Activated CD4-positive, alpha-beta T cell treated with anti-CD3 and anti-CD28 coated beads, Interleukin-2, amount 50 U/mL, for 24 hours (primary cell): ENCODE measurements at places on chromosomes 7 and 10.

GRCh38 chr7:1693991-1694524 is 24.0 kb downstream of the ELFN1 start:
- no peak for DNase-seq

GRCh38 chr10:119832951-119833350 is 39.7 kb downstream of the MCMBP start:
- DNase-seq = no peak

DNA sequence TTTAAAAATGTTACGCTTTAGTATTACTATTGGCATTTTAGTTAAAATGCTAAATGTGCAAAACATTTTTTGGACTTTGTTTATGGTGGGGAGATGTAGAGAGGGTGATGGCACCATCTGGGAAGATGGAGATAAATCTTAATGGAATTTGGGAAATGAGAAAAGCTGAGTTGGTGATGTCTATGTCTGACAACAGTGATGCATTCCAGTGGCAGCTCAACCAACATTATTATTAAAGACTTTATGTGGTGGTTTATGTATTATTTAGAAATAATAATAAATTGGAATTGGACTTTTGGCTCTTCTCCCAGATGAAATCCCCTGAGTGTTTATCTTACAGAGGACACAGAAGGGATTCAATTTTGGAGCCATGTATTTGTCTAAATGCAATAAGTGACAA is 77.6 kb downstream of the SEC23IP start:
- no peak for DNase-seq

- no peak for DNase-seq
Measured at GRCh38 chr10:1477578-1477977, 259.7 kb downstream of the ADARB2 start.

GRCh38 chr7:5050676-5051075 is 5.0 kb downstream of the RBAK start:
- no peak for DNase-seq

DNA sequence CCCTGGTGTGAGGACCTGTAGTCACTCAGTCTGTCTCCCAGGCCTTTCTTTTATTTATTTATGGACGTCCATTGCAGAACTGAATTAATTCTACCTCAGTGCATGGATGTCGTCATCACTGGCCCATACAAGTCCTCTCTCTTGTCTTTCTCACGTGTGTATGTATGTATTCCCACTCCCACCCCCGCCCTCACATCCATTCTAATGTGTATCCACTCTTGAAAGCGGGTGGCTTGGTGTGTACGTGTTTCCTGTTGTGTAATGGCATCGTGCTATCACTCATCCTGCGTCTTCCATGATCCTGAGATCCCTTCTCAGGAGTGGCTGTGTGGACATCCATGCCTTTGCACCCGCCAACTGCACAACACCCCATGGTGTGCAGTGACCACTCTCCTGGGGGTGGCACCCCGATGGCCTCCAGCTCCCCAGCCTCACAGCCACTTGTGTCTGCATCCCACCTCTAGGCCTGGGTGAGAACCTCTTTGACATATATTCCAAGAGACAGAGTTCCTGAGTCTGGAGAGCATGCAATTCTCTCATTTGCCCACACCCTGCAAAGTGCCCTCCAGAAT is 3.0 kb upstream of the AOC1 start:
- DNase-seq = no peak

- no peak for DNase-seq
Measured at GRCh38 chr7:22418251-22419046, 61.5 kb upstream of the RAPGEF5 start.

GRCh38 chr7:158596309-158596708 is 8.7 kb upstream of the PTPRN2 start:
- DNase-seq = no peak

- no peak for DNase-seq
Measured at GRCh38 chr10:133128126-133129070, 31.6 kb upstream of the KNDC1 start.

- DNase-seq = no peak
Measured at GRCh38 chr10:62503872-62504271, 129.7 kb downstream of the ZNF365 start.

- DNase-seq = no peak
Measured at GRCh38 chr7:152664636-152665035, 11.3 kb downstream of the XRCC2 start.

DNA sequence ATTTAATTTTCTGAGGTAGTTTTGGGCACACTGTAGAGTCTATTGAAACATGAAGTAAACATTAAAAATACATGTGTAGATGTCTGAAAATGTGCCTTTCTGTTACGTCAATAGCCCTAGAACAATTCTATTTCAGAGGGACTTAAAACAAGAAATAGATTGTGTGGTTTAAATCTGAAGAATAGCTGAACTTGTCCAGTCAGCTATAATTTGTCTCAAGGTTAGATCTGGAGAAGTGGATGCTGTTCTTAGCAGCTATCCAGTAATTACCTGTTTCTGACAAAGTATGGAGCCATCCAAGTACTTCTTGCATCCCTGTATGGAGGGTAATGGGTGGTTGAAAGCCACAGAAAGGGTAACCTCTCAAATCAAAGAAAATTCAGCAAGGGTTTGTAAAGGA is 92.8 kb downstream of the SEPTIN7 start:
- DNase-seq = no peak

DNA sequence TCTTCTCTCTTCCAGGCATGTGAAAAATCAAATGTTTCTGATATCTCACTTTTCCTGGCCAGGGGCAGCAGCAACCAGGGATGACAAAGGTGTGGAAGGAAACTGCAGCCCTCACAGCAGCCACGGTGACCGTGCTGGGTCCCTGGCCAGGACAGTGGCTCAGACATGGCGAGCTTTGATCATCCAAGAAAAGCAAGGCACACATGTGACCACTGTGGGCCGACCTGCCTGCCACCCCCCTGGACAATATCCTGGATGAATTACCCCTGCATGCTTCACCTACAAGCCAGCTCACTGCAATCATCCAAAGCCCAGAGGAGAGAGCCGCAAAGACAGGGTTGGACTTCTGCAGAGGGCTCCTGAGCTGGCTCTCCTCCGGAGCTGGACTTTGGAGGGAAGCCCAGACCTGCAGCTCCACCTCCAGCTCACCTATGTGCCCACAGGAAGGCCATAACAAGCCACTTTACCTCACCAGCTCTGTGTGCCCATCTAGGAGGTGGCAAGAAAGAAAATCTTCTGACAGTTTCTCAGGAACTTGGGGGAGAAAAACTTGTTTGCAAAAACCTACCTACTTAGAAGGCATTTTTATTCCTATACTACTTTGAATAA is 2.7 kb downstream of the CHST15 start:
- DNase-seq = no peak

DNA sequence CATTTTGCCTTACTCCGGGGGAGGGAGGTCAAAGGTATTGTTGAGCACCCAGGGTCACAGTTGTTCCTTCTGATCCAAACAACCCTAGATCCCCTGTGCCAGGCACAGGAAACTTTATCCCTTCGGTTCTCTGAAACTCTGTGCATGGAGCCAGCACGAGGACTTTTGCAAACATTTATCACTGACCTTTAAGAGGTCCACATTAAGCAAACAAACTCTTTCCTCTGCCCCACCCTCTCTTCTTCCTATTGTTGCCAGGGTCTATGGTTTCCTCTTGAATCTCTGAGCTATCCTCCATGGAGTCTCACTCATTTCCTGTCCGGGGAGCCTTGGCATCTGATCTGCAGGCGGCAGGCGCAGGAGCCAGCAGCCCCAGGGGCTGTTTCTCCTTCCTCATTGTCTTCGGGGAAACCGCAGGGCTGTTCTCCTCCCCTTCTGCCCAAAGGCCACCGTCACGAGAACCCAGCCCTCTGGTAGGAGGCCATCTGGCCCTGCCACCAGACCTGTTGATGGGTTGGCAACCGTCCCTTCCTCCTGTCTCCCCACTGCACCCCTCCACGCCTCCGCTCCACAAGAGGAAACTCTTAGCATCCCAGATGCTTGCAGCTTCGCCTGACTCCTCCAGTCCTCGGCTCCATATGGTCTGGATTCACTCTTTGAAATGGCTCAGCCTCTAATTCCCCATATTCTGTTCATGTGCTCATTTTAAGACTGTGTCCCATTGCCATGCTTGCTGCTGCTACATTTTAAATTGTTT is 327.3 kb upstream of the NRP1 start:
- no peak for DNase-seq

- DNase-seq = no peak
Measured at GRCh38 chr10:69285699-69286098, 7.4 kb downstream of the HK1 start.

GRCh38 chr7:106563466-106564150 is 97.3 kb downstream of the CCDC71L start:
- DNase-seq = no peak

DNA sequence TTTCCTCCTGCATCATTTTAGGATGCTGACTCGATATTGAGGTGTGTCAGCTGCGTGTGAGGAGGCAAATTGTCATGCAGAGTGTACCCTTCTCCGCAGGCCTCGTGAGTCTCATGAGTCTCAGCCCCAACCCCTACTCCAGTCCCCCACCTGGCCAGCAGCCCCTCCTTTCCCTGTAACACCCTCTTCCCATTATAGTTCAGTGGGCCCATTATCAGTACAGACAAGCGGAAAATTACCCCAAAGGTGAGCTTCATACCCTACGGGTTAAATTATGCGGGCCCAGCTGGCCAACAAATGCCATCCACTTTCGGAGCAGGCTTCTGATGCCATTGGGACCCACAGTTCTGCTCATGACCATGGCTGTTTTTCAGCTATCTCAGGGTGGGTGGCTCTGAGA is 25.2 kb downstream of the SFTPD start:
- DNase-seq = no peak

GRCh38 chr7:71339924-71340323 is 208.0 kb downstream of the GALNT17 start:
- no peak for DNase-seq

GRCh38 chr7:12350971-12351370 is 52.7 kb downstream of the VWDE start:
- no peak for DNase-seq

- DNase-seq = no peak
Measured at GRCh38 chr7:140604760-140605159, 35.9 kb downstream of the DENND2A start.

- DNase-seq = no peak
Measured at GRCh38 chr10:1166828-1167275, 110.7 kb downstream of the WDR37 start.

GRCh38 chr10:100790761-100791208 is 45.4 kb downstream of the PAX2 start:
- DNase-seq = no peak

GRCh38 chr7:66357087-66357486 is 152.0 kb downstream of the TPST1 start:
- no peak for DNase-seq

DNA sequence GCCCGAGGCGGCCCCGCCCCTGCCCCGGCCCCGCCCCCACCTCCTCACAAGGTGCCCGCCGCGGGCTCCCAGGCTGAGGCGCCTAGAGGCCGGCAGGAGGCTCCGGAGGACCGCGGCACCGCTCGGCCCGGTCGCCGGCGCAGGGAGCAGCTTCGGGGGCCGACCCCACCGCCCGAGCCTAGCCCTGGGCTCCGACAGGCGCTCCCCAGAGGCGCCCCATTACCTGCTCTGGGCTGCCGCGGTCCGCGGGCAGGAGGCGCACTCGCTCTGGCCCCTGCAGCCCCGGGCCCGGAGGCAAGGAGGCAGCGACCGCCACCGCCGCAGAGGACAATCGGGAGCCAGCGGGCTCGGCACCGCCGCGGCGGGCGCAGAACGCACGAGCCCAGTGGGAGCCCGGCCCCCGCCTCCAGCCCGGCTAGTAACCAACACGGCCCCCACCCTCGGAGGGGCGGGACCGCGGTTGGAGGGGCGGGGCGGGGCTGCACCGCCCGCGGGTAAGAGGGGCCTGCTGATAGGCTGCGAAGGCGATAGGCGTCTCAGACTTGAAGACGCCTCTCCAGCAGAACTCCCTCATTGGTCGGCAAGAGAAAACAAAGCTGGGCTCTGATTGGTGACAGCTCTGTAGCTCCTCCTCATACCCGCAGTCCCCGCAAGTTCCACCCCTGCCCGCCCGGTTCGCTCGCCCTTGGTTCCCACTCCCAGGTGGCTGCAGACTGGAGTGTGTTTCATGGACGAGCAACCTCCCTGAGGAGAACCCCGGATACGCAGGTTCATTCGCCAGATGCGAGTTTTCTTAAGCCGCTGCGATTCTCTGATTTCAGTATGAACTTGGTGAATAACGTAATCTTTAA is at the start of gene MPP7:
Gene MPP7 (minus strand): TSS at position 427 of the 851 bp plus-strand sequence. CDS start 64,460 bp downstream, outside the sequence.
- peak; percentile 90 for DNase-seq

GRCh38 chr7:104861729-104862390 is 152.1 kb upstream of the KMT2E start:
- DNase-seq = no peak

DNA sequence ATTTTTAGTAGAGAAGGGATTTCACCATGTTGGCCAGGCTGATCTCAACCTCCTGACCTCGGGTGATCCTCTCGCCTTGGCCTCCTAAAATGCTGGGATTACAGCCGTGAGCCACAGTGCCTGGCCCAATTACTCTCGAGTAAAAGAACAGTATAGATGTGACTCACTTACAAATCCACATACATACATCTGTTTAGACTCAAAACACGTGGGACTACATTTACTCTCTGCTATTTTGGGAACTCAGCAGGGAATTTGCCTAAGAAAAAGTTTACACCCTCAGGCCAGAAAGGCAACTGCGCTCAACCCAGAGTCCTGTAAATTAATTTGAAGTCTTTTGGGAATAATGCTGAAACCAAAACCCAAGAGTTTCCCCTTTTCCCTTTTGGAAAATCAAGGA is 289.7 kb downstream of the KLF6 start:
- no peak for DNase-seq

DNA sequence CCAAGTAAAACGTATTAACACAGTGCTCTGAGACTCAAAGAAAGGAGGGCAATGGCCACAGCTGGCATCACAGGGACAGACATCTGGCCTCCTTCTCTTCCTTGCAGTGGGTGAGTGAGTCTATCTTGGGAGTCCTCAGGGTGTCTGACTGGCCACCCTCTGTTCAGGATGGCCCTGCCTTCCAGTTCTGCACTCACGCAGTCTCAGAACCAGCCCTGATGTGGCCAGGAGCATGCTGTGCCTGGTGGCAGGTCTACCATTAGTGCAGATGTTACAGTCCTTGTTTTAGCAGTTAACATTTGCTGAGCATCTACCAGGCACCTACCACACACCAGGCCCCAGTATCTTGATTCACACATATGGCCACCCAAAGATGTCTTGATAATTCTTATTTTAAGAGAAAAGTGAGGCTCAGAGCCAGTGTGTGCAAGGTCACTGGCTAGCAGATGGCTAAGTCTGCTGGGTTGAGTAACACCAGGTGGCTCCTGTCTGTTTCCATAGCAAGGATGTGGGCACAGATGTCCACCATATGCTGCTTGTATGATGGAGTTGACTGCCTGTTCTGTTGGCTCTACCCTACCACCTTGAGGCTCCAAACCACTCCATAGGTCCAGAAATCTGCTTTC is 23.2 kb upstream of the ARHGAP22 start:
- DNase-seq = no peak
